NCI-H2171 (cell line): ENCODE measurements at places on chromosomes 7 and 10.
A peak's percentile ranks its signal among the peaks of the same experiment; 100 is the strongest.

DNA sequence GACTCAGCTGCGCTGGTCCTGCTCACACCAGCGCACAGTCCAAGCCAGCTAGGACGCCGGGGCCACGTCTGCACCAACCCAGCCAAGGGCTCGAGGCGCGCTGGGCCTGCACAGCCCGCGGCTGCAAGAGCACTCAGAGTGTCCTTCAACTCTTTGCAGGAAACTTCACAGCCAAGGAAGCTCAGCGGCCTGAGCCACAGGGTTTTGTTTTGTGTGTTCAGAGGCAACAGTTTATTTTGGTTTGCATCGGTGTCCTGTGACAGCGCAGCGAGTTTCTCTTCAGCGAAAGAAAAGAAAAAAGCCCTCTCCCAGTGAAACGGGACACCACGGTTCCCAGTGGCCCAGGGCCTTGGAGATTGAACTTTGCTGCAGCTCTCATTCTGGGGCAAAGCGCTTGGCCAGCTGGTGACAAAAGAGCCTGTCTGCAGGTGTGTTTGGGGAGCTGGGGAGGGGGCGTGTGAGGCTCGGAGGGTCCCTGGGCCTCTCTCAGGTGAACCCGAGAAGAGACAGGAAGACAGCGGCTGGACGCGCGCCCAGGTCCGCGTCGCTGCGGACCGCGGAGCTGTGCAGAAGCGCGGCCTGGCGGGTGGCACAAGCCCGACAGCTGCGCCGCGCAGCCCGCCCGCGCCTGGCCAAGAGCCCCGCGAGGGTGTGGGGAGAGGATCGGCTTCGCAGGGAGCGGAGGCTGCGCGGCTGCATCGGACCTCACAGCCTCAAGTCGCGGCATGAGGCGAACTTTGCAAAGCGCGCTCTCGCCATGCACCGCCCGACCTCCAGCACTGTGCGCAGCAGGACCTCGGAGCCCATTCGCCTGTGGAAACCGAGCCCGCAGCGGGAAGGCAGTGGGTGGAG, 922 bp downstream of the CXCL12 start:
- no peak for DNase-seq

GRCh38 chr7:47227762-47228177, 354.1 kb downstream of the TNS3 start:
- no peak for DNase-seq

DNA sequence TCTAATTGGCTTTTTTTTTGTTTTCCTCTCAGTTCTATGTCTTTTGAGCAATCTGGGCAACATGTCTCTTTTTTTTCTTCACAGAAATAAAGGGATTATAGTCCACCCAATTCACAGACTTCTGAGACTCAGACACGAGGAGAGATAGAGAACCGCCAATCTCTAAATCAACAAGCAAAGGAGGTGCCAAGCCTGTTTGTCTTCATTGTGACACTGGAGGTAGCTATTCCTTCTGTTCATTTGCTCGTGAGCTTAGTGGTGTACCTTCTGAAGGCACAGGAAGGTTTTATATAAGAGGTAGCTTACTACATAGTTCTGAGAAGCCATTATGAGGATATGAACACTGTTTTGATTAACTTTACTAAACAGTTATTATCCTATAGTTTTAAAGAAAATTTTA, 6.1 kb downstream of the EPHB6 start:
- no peak for DNase-seq

DNA sequence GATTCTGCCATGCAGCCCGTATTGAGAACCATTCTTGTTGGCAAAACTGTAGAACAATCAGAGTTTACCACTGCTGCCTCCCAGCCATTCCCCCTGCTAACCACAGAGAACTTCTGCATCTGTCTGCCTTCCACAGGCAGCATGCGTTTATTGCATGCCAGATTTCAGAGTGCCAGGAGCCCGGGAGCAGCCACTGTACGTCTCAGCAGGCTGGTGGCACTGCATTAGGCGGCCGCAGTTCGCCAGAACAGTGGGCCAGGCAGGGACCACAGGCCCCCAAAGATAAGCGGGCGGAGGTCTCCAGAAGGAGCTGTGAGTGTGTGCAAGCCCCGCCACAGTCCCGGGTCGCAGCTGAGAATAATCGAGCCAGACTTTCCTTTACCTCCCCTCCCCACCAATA, 31.8 kb downstream of the ZNF467 start:
- DNase-seq, result peak; percentile 50

DNA sequence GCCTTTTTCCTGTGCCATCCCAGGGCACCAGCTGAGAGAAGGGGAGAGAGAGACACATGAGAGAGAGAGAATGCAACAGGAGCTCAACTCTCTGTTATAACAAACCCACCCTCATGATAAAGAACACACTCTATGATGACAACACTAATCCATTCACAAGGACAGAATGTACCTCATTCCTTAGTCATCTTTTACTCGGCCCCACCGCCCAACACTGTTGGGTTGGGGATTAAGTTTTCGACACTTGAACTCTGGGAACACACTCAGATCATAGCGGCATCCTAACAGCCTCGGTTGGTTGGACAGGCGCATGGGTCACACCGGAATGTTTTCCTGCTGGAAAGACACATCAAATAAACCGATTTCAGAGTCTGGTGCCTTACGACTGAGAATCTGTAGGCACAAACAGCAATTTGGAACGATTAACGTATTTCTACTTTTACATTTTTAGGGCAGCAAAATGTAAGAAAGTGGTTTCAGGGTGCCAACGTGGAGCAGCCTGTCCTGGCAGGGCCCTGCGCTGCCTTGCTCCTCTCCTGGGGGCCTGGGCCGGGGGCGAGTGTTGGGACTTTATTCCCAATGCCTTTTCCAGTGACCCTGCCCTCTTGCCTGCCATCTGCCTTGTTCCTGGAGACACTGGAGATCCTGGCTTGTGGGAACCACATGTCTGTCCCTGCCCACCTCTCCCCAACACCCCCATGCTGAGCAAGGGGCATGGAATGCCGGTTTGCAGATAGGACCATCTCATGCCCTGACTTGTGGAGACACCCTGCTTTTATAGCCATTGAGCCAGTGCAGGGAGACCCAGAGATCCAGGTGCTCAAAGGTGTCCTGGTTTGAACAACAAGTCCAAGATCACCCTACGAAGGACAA, 287.0 kb downstream of the TCERG1L start:
- DNase-seq, result no peak

GRCh38 chr10:8365935-8366911, 311.7 kb downstream of the GATA3 start:
- DNase-seq, result no peak

GRCh38 chr7:50085344-50085743, 7.7 kb downstream of the ZPBP start:
- DNase-seq, result no peak

GRCh38 chr10:102773986-102774385, 30.2 kb downstream of the WBP1L start:
- DNase-seq, result no peak

- DNase-seq, result no peak
These were observed 10.9 kb downstream of the ADCK2 start for GRCh38 chr7:140683657-140684056.
